ENCODE measurements at places on chromosomes 13 and 19. TPM values are rescaled to one million over a fixed set of nuclear protein-coding genes. Genes with fewer than 3 reads are reported as not detected.

DNA sequence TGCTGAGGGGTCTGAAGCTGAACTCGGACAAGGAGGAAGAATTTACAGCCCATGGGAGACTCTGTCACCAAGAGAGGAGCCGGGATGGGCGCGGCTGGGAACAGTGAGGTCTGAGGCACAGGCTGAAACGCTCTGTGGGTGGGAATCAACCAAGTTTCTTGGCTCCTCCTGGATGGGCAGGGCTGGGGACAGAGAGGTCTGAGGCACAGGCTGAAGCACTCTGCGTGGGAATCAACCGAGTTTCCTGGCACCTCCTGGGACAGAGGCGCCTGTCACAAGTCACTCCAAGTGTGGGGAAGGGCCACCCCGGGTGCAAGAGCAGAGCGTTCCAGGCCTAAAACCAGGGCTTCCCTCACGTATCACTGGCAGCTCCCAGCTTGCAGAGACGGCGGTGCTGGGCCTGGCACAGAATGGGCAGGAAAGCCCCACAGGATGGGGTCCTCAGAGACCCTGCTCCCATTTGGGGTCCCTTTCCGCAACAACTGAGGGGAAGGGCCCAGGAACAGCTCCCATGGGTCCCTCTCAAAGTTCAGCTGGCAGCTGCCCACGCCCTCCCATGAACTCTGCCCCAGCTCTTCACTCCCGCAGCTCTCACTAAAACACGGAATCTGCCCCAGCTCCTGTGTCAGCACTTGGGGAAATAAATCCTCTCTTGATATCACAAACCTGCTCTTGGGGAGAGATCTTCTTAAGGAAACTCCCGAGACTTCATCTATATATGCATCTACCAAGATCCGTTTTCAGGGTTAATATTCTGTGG is 18.5 kb downstream of the AP3D1 start:
- no peak for DNase-seq

DNA sequence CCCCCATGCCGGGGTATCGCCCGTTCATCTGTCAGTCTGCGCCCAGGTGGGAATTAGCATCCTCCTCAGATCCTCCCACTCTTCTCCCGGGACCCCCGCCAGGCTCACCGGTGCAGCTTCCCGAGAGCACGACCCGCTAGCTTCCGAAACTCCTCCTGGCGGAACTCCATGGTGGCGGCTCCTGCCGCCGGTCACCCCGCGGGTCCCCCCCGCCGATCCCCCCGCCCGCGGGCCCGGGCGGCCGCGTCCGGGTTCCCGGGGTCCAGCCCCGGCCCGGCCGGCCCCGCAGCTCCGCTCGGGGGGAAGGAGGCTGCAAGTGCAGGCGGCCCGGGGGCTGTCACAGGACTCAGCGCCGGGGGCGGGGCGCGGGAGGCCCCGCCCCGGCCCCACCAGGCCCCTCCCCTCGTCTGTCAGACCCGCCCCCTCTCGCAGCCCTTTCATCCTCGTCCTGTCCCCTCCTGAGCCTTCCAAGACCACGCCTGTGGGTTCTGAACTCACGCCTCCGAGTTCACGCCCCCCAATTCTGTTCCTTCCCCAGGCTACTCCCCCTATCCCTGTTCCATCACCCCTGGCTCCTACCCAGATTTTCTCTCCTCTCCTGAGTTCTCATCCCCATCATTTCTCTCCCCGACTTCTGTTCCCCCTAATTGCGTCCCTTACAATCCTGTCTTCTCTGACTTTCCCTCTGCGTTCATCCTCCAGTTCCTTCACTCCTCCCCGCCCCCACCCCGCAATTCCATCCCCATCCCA is at the start of gene SLC17A7:
Gene SLC17A7 (minus strand): TSS at position 318 of the 750 bp plus-strand sequence. CDS start 148 bp downstream, at position 170.
- DNase-seq = no peak

DNA sequence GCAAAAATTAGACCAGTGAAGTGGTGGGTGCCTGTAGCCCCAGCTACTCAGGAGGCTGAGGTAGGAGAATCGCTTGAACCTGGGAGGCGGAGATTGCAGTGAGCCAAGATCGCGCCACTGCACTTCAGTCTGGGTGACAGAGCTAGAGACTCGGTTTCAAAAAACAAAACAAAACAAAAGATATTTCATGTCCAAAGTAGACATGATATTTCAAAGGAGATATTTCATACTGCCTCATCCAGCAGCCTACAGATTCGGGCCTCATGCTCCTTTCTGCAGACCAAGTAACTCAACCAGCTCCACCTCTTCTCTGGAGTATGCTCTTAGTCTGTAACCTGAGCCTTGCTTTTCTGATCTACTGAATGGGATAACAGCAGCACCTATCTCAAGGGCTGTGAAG is 15.0 kb downstream of the ZC3H4 start:
- DNase-seq = no peak

- peak; percentile 67 for DNase-seq
Observed at GRCh38 chr13:24683838-24684599, 3.8 kb downstream of the ATP12A start.

DNA sequence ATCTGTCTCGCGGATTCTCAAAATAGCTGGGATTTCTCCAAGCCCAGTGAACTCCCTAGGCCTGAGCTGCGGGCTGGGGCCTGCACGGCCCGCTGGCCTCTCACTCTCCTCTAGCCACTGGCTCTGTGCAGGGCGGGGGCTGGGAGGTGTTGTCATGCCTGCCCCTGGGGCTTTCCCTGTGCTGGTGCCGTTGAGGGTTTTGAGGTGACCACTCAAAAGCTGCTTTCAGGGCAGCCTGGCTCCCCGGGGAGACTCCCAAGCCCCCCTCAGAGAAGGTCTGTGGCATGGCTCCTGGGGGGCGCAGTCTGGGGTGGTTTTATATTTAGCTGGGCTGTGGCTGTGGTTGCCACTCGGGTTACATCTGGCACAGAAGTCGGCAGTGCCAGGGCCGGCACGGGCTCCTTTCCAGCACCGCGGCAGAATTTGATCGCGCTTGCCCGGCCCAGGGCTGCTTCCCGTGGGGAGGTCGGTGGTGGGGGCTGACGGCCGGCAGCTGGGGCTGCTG is 10.0 kb downstream of the NDUFB7 start:
- DNase-seq = no peak

DNA sequence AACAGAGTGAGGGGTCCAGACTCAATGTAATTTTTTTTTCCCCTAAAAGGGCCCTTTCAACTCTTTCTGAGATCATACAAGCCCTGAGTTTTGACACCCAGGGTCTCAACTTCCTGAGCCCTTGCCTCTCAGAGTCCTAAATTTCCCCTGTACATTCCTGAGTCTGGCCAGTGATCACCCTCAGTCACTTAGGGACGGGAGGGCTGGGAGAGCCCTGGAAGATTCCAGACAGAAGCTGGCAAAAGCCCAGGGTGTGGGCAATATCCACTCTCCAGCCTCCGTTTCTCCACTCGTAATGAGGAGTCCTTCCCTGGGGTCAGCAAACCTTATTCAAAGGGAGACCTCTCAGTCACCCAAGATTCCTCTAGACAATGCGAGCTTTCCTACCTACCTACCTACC is 1.6 kb downstream of the PPP1R13L start:
- no peak for DNase-seq

DNA sequence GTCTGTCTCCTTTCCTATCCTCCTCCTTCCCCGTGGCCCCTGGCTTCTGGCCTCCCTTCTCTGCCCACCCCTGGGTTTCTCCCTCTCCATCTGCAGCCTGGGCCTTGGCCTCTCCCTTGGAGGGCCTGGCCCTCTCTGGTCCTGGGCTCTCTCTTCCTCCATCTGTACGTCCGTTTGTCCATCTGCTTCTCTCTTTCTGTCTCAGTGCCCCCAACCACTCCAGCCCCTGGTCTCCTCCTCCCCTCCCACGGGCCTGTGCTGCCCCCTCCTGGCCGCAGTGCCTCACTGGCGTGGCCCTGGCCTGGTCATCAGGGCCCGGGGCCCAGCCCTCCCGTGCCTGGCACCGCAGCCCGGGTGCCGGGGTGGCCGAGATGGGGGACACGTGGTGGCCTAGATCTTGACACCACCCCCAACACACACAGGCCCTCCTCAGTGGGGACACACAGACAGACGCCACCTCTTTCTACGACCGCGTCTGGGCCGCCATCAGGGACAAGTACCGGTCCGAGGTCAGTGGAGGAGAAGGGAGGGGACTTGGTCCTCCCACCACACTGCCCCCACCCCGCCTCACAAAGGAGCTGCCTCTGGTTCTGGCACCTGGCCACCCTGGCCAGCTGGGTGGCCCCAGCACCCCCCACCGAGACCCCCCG is 11.3 kb downstream of the PRKCSH start:
- DNase-seq = peak; percentile 66

- DNase-seq = no peak
Observed at GRCh38 chr13:113788413-113789135, 29.5 kb downstream of the TMEM255B start.

DNA sequence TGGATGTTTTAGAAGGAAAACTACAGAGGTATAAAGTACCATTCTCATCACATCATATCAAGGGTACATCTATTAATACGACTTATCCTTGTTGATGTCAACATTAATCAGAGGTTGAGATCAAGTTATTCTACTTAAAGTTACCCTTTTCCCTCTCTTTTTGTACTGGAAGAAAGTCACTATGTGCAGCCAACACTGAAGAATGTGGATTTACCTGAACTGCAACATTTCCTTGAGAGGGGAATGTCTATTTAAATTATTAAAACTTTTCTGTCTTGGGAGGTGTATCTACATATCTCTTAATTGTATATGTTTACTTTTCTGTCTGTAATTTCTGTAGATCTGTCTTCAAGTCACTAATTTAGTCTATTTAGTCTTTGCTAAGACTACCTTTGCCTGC is 2.5 kb upstream of the FBXL3 start:
- DNase-seq = no peak

DNA sequence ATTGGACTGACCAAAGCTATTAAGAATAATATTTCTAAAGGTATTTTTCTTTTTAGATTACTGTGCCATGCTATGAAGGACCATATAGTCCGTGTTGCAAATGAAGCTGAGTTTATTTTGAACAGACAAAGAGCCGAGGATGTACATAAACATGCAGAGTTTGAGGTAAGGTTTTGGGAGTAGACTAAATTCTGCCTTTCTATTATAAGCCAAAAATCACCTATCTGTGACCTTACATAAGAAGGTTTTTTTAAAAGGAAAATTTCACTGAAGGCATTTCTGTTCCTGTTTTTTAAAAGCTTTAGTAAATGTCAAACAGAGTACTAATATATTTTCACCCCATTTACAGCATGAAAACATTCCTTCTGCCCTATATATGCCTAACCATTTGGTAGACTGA is 127.4 kb downstream of the MAB21L1 start:
- no peak for DNase-seq

GRCh38 chr13:113084943-113085540 is 20.5 kb upstream of the F7 start:
- DNase-seq = no peak

DNA sequence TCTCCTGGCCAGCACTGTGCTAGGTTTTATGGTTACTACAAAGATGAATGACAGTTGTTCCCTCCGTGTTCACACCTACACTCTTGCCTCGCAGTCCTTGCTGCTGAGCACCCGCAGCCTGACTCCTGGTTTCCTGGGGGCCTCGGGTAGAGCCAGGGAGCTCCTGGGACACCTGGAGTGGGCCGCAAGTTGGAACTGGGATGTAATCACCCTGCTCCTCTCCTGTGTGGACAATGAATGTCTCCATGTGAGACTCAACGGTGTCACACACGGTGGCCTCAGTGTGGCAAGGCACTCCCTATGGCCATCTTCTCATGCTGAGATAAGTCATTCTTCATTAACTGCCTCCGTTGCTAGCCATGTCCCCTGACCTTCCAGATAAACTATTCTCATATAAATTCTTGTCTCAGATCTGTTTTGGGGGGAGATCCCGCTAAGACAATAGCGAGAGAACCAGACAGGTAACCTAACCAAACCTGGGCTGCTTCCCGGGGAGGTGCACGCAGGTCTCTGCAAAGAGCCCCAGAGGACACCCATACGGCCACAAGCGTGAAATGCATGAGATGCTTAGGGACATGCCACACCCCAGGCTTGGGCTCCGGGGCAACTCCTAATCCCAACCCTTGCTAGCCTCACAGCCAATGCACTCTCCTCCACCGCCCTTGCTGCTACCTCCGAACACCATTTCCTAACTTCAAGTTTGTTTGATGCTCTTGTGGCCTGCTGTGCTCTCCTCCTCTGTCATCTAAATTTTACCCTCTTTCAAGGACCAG is 87.2 kb upstream of the IRS2 start:
- no peak for DNase-seq

- no peak for DNase-seq
Observed at GRCh38 chr19:43667876-43668405, 2.0 kb downstream of the PLAUR start.

GRCh38 chr19:41844601-41845000 is at the start of gene LYPD4:
Gene LYPD4 (minus strand): TSS chr19:41844683. CDS start chr19:41839285, 5,398 bp downstream.
- DNase-seq = no peak

DNA sequence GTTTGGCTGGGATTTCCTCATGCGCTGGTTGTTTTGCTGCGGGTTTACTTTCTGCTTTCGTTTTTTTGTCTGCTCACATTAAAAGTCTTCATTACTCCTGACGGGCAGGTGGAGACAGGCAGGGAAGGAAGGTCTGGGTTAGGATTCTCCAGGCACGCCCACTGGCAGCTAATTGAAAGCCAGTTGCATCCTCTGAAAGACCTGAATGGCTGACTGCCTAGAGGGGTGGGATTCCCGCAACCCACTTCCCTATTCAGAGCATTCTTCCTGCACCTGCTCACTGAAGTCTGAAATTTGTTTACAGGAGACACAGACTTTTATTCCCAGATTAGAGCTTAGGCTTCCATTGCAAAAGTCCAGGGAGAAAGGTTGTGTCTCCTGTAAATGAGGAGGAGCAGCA is 172.0 kb downstream of the UQCRFS1 start:
- DNase-seq = no peak

DNA sequence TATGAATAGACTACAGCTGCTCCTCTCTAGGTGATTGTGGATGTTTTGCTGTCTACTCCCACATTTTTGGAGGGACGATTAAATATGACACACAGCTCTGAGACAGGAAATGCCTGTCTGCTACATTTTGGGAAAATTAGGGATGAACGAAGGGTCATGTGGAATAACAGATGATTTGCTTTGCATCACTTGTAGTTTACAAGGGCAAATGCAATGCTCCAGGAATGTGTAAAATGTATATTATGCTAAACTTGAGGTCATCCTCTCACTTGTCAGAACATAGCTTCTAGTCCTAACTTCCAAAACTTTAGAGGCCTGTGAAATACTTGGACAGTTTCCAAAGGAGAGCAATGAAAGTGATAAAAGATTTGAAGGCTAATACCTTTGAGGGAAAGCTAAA is 284.2 kb upstream of the DACH1 start:
- no peak for DNase-seq

GRCh38 chr19:41947091-41947490 is 12.0 kb downstream of the RABAC1 start:
- no peak for DNase-seq

DNA sequence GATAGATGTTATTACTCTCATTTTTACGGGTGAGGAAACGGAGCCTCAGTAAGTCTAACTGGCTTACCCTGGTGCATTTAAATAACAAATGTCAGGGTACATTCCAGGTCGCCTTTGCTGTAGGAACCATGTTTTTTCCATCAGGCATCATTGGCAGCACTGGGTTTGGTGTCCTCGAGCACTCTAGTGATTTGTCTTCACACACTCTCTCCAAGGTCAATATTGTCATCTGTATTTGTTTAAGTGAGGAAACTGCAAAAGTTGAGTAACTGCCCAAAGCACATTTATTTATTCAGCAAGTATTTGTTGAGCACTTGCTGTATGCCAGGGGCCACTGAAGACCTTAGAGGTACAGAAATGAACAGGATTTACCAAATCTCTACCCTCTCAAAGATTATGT is 78.6 kb downstream of the DCT start:
- no peak for DNase-seq

GRCh38 chr13:48220592-48220980 is 12.4 kb upstream of the ITM2B start:
- no peak for DNase-seq

The CCDC194 gene
- not detected for total RNA-seq

The BCAM gene
- 211 TPM for total RNA-seq

The TSHZ3 gene
- total RNA-seq = 15.5 TPM

The KLF1 gene
- total RNA-seq = not detected

The DMWD gene
- 108 TPM for total RNA-seq

The CPAMD8 gene
- 58.6 TPM for total RNA-seq

The ERFL gene
- 0.84 TPM for total RNA-seq

Measured in progenitor cell of endocrine pancreas (in vitro differentiated cells).